RWPE2 (cell line): ENCODE measurements at places on chromosomes 7 and 10.

DNA sequence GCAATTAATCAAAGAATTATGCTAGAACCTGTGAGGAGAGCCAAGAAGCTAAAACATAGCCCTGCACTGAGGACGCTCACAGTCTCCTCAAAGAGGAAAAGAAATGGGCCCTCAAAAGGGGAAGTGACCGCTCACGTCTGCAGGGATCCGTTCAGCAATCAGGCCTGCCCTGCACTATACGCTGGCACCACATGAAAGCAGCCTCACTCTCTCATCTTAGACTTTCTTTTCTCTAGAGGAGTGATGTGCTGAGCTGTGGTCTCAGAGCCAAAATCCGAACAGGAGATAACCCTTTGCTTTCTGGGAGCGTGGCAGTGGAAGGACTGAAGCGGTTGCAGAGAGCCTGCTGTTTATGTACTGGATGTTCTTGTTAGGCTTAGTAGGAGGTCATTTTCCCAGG is 6.3 kb upstream of the IL2RA start:
- no peak for DNase-seq

- DNase-seq, result no peak
Observed at GRCh38 chr7:113045379-113045778, 41.2 kb downstream of the GPR85 start.

DNA sequence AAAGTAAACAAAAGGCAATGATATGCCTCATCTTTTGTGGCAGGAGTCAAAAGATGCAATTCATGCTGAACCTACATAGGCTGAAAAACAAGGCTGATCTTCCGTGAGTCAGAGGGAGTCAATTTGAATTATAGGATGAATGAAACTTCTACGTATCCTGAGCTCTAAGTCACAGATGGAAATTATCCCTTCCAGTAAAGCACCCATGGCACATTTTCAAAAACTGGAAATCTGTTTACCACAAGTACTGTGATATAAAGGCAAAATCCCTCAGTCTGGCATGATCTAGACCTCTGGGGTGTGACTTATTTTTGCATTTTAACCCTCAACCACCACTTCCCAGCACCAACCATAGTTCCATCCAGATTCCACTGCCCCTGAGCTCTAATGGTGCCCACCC is 69.6 kb downstream of the NRG3 start:
- no peak for DNase-seq

DNA sequence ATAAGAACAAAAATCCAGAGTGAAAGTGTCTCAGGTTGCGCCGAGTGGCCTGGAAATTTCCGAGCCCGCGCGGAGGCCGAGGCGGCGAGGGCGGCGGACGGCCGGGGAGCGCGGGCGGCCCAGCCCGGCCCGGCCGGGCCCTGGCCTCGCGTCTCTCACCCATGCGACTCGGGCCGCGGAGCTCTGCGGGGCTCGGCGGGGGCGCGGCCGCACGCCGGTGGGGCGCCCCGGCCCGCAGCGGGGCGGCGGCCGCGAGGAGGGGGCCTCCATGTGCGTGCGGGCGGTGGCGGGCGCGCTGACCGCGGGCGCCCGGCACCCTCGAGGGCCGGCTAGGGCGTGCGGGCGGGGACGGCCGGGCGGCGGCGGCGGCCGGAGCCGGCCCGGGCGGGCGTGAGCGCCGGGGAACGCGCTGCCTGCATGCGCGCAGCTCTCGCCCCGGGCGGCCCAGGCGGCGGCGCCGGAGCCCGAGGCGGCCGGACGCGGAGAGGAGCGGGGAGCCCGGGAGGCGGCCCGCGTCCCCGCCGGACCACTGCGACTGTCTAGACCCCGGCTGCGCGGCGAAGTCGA is 302 bp upstream of the EN2 start:
- DNase-seq, result no peak

DNA sequence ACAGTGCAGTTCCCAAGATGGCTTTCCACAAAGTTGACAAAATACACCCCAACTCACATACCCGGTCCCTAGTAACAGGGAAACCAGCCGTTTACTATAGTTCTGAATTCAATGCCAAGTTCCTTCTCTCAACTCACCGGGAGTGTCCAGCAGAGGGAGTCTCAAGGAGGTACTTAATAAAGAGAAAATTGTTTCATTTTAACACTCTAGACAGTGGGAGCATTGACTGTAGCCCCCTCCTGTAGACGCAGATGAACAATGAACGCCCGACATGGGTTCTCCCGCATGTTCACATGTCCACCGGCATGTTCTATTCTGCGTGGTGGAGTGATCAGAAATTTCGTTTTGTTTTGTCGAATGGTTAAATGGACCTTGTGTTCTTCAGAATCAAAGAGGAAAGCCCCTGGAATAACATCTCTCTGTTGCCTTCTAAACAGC is 1.9 kb downstream of the HIPK2 start:
- DNase-seq, result no peak

- no peak for DNase-seq
Observed at GRCh38 chr7:141128931-141129330, 55.1 kb downstream of the TMEM178B start.
